ENCODE measurements at places on chromosomes 3 and 15.

GRCh38 chr3:62261121-62261520 lies 112.2 kb downstream of the FEZF2 start:
- DNase-seq: no peak

- no peak for DNase-seq
Measured at GRCh38 chr3:25658836-25659235, 5.9 kb downstream of the TOP2B start.

- DNase-seq: no peak
Measured at GRCh38 chr15:74957476-74958035, 984 bp upstream of the RPP25 start.

GRCh38 chr3:106204160-106204868 lies 335.5 kb upstream of the CBLB start:
- no peak for DNase-seq

GRCh38 chr15:36645106-36645505 lies 65.7 kb downstream of the CDIN1 start:
- DNase-seq: no peak

- no peak for DNase-seq
Measured at GRCh38 chr15:69722924-69723323, 270.3 kb downstream of the RPLP1 start.
